ENCODE measurements at places on chromosomes 3 and 15.

GRCh38 chr3:94673876-94674275, 611.0 kb downstream of the NSUN3 start:
- no peak for DNase-seq

DNA sequence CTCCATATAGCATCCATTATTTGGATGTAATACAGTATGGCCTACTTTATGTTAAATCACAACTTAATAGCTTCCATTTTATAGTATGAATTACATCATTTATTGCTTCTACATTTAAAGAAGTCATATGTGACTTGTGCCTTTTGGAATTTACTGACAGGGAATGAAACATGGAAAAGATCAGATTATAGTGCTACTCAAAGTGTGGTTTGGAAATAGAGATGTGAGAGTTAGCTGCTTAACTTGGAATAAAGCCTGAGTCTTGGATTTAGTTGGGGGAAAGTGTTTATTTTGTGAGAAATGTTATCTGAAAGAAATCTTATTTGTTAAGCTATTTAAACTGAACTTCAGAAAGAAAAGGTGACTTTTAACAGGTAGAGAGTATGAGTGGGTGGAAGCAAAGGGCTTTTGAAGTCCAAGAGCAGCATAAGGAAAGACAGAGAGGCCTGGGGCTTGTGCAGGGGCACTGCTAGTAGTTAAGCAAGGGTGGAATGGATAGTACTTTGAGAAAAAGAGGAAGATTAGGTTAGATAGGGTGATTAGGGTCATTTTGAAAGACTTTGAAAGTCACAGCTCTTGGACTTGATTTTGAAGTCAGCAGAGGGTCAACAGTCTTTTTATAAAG, 60.5 kb downstream of the SLMAP start:
- no peak for DNase-seq

DNA sequence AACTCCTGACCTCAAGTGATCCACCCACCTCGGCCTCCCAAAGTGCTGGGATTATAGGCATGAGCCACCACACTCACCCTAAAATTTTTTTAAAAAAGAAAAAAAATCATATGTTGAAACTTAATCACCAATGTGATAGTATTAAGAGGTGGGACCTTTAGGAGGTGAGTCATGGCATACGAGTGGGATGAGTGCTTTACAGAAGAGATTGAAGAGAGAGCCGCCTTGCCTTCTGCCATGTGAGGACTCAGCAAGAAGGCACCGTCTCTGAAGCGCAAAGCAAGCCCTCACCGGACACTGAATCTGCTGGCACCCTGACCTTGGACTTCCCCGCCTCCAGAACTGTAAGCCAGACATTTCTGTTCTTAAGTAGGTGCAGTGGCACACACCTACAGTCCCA, 5.5 kb downstream of the ARPIN start:
- DNase-seq: no peak

DNA sequence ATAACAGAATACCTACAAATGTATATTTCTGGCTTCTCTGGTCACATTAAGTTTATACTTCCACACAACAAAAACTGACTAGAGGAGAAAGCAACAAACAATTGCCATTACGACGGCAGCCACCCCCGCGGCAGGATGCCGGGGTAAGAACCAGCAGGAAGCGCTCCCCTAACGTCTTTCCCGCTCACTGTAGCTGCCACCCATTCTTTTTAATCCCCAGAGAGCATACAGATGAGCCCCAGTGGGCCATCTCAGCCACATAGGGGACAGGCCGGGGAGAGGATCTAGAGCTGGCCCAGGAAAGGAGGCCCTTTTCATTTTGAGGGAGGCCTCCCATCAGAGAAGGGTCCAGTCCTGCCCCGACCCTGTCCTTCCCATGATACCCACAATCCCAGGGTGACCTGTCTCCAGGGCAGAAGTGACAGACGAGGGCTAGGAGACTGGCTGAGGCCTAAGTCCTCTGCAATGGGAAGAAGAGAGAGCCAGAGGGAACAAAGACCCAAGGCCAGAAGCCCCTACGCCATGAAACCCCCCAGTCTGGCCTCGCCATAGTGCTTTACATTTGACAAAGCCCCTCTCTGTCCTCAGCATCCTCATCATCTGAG, 3.6 kb upstream of the CALML4 start:
- DNase-seq: no peak

Data from LHCN-M2 (cell line).